ENCODE measurements at places on chromosomes 2 and 18.

DNA sequence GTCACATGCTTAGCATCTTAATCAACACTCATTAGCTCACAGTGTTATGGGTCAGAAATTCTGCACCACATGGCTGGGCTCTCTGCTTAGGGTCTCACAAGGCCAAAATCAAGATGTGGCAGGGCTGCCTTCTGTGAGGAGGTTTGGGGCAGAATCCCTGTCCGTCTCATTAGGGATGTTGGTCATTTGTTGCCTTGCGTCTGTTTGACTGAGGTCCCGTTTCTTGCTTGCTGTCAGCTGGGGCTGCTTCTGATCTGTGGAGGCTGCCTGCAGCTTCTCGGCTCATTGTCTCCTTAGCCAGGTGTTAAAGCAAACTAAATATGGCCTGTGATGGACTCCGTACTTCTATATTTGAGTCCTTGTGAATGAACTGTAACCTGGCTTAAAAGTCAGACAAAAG, 146.5 kb downstream of the NDUFA10 start:
- DNase-seq = no peak

GRCh38 chr2:147845411-147845971, 662 bp downstream of the ACVR2A start:
- peak; percentile 59 for DNase-seq

DNA sequence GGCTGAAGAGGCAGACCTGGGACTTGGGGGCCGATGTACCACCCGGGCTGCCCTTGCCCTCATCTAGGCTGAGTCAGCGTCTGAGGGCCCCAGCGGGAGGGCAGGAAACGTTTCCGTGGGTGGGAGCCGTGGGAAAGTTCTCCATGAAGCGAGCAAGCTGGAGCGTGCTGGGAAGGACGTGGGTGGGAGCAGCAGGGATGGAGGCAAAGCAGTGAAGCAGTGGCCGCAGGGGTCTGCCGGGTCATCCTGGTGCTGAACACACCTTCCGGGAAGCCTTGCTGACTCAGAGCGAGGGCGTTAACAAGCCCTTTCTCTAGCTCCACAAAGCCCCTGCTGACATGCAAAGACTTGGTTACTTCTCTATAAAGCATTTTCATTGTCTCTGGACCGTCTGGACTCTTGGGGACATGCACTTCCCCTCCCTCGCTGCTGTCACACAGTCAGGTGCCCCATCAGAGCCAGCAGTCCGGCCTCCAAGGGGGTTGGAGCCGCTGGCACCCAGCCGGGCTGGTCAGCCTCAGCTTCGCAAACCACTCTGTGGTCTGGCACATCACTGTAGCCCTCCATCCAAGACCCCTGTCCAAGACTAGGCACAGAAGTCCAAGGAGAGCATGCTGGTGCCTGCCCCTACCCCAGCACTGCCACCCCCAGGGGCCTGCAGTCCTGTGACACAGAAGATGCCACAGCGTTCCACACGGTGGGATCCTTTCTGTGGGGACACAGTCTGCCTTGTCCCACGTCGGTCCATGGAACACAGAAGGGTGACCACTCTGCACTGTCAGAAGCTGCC, 115.1 kb upstream of the GPC1 start:
- DNase-seq = no peak

DNA sequence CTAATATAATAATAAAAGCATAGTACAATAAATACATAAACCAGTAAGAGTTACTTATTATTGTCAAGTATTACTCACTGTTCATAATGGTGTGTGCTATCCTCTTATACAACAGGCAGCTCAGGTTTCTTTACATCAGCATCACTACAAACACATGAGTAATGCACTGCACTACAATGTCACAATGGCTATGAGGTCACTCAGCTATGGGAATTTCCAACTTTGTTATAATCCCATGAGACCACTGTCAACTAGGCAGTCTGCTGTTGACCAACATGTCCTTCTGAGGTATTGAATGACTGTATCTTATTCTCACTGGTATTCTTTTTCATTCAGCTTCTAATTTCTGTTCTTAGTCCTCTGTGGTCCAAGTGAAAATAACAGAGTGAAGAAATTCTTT, 250.4 kb upstream of the DSEL start:
- no peak for DNase-seq

DNA sequence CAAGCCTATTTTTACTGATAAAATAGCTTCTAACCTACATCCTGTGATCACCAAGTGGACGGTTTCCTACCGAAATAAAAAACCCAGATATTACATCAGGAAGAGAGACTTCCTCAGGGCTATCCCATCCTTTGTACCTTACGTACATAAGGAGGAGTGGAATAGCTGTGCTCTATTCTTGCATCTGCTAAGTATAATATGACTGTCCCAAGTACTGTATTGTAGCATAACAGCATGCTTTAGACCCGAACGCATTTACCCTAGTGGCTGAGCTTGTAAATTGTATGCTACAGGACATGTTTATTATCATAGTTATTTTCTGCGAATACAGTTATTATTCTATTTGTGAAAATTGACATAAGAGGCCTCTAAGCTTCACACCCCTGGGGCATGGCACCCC, 302.4 kb downstream of the CLIP4 start:
- DNase-seq = no peak

GRCh38 chr2:137020452-137021196, 255.3 kb downstream of the THSD7B start:
- DNase-seq = no peak

DNA sequence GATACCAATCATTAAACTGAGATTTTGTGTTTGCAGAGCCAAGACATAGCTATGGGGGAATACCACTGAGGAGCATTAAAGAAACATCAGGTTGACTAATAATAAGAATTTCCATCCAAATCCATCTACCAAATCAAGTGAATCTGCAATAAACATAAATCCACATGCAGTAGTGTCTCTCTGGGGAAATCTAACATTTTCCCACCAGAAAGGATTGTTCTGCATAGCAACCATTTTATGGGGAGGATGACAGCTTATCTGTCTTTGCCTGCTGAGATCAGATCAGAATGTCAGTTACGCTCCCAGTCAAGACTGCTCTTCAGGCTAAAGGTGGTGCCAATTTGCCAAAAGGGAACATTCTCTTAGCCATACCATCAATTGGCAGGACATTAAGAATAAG, 1098.9 kb upstream of the CHAC2 start:
- no peak for DNase-seq
